ENCODE measurements at places on chromosomes 5 and 9.

- peak; percentile 52 for DNase-seq
These were observed 932 bp downstream of the SLC12A2 start for GRCh38 chr5:128084228-128085167.

DNA sequence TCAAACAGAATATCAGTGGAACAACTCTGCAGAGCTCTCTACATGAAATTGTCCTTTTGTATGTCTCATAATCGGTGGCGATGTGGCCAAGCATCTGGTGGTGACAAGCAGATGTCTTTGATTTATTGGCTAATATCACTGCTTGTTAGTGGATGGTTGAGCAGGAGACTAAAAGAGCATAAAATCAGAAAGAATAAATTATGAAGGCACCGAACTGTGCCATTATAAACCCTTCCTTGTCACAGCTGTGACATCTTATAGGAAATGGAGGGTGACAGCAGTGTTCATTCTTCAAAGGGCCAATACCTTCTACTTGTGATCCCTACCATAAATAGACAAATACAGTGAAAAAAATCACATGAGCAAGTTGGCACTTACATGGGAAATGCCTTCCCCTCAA, 1404.3 kb downstream of the MAT2B start:
- no peak for DNase-seq

DNA sequence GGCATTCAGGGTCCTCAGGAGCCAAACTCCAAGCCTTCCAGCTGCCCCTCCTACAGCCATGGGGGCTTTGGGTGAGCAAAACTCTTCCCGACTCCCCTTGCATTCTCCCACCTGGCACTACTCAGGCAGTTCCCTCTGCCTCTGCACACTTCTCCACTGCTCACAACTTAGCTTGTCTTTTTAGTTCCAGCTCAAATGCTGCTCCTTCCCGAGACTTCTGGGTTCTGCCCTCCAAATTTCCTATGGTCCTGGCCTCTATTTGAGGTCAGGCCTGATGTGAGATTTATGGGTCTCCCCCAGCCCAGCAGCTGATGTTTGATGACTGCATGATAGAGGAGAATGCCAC, 5.7 kb upstream of the SLC25A48 start:
- no peak for DNase-seq

- DNase-seq: no peak
These were observed 21.2 kb downstream of the RNF130 start for GRCh38 chr5:180050121-180050940.

- peak; percentile 17 for DNase-seq
These were observed 137.7 kb downstream of the PRELID2 start for GRCh38 chr5:145697251-145697990.

DNA sequence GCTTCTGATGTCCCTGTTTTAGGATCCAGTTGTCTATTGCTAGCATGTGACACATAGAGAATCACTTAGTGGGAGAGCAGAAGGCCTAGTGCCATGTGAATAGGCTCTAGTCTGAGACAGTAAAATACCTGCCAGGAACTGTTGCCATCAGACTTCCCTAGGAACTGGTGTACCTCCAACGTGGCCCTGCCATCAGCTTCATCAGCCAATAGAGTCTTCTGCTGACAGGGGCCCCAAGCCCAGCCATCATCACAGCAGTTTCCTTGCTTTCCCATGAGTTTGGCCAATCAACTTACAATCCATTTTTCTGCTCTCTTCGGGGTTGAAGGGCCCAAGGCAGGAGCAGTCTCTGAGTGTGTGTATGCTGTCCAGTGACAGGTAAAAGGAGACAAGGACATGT, 128.4 kb upstream of the ADRA1B start:
- no peak for DNase-seq

DNA sequence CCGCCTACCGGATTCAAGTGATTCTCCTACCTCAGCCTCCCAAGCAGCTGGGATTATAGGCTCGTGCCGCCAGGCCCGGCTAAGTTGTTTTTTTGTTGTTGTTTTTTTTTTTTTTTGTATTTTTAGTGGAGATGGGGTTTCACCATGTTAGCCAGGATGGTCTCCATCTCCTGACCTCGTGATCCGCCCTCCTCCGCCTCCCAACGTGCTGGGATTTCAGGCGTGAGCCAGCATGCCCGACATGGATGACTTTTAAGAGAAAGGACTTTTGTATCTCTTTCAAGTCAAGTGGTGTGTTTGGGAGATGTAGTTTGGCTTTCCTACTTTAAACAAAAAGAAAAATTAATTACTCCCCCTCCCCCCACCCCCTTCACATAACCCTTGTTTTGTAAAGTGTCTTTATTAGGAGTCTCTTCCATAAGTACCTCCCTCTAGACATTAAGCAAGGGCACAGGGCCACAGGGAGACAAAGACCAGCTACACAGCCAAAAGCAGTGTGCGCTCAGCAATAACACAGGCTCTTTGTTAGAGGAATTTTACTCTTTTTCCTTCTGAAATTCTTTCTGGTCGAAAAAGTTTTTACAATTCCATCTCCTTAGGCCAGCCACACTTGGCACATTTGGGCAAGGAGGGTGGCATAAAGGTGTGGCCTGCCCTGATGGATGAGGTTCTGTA, 31.2 kb downstream of the JAKMIP2 start:
- DNase-seq: no peak

- DNase-seq: no peak
These were observed 1668.0 kb upstream of the NUDT12 start for GRCh38 chr5:105230516-105231157.

GRCh38 chr5:134563962-134564361, 38.5 kb downstream of the JADE2 start:
- DNase-seq: no peak
